Activated B cell treated with CpG ODN at 0.5 μM for 24 hours (primary cell): ENCODE measurements at places on chromosomes 4 and X. TPM values are rescaled to one million over a fixed set of nuclear protein-coding genes. Genes with fewer than 3 reads are reported as not detected.

FUNDC1 gene
- total RNA-seq: 6.6 and 8.1 TPM in 2 replicates

CCKAR gene
- not detected in 2 replicates for total RNA-seq

DNA sequence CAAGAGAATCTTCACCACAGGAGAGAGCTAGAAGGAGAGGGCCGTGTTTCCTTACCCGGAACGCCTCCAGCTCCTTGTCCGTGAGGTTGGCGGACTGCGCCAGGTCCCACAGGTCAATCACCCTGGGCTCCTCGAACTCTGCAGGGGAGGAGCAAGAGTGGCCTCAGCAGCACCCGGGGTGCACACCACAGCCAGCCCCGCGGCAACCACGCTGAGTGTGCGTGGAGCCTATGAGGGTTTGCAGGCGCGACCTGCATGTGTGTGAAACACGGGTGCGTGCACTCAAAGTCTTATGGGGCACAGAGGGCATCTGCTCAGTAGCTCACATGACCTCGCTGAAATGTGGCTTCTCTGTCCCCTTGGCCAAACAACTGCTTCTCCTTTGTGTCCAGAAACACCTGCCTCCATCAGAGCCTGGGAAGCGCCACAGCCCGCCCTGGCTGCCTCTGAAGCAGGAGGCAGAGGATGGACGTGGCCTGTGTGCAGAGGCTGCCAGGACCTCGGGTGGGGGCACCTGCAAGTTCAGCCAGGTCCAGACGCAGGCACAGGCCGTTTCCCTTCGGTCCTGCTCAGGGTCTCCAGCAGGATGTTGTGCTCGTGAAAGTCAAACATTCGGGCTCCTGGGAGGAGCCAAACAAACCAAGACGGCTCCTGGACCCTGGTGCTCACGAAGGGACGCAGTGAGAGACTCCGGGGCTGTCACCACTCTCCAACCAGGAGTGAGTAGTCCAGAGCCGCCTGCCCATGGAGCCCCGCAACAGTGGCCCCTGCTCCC is 16.0 kb downstream of the LRPAP1 start:
- no peak for DNase-seq

DNA sequence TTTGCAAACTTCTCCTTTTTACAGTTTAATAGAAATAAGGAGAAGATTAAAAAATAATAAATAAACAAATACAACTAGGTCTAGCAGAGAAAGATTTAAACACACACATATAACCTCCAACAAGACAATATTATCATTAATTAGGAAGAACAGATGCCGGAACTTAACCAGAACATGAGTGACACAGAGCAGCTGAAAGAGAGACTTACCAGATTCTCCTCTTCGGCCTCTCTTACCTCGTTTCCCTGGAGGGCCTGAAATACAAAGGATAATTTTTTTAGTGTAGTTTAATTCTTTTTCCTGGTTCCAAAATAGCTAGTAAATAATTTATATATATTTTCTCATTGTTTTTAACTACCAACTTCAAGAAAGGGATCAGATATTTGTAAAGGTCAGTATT is 252.5 kb downstream of the COL25A1 start:
- DNase-seq: no peak

DNA sequence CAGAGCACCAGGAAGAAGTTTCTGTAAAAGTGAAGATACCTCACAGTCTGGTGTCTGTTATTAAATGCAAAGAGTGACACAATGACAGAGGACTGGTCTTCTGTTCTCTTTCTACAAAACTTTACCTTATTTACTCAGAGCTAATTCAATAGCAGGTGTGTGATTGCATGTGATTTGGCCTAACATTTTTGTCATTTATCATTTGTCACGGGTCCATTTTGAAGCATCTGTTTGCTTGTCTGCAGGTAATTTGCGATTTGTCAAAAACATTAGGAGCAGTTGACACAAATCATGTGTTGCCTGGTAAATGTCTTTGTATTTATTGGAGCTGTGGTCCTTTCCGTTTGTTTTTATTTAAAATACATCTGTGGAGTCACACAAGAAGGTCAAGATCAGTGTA is 1232.4 kb downstream of the STIM2 start:
- no peak for DNase-seq

DNA sequence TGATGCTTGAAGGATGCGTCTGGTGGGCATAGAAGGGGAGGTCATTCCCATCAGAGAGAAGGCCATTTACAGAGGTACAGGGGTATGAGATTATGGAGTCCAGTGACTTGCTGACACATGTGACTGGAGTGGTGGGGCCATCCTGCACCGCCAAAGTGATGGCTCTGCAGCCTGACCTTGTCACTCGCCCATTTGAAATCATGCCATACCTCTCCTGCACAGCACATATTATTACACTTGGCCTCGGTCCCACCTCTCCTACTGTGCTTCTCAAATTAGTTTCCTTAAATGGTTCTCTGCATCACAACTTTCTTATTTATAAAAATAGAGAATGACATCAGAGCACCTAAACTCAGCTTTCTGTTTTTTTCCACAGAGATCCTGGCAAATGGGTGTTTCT is 60.7 kb upstream of the HAND2 start:
- no peak for DNase-seq

GRCh38 chr4:163542275-163542674 is 47.8 kb downstream of the TMA16 start:
- no peak for DNase-seq

DNA sequence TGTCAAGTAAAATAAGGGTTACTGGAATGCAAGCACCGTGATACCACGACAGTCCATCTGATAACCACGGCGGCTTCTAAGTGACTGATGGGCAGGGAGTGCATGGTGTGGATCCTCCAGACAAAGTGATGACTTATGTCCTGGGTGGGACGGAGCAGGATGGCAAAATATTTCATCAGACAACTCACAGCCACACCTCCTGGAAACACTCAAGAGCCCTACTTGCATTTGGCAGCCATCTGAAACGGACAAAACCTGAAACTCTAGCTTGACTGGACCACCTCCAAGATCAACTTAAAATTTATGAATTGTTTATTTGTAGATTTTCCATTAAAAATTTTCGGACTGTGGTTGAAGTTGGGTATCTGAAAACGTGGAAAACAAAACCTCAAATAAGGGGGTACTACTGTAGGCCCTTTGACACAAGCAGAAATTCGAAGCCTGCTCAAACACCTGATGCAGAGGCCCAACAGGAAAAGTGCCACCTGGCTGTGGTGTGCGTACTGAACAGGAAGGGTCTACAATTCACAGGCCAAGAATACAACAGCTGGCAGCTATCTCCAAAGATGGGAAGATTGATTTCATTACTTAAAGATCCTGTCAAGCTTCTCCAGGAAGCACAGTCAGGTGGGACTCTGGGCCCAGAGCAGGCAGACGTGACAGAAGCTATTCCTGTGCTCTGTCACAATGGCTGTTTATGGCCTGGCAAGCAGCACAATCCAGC is 26.0 kb downstream of the LRIT3 start:
- no peak for DNase-seq
